WTC11 (cell line): ENCODE measurements at places on chromosomes 11 and 22.

DNA sequence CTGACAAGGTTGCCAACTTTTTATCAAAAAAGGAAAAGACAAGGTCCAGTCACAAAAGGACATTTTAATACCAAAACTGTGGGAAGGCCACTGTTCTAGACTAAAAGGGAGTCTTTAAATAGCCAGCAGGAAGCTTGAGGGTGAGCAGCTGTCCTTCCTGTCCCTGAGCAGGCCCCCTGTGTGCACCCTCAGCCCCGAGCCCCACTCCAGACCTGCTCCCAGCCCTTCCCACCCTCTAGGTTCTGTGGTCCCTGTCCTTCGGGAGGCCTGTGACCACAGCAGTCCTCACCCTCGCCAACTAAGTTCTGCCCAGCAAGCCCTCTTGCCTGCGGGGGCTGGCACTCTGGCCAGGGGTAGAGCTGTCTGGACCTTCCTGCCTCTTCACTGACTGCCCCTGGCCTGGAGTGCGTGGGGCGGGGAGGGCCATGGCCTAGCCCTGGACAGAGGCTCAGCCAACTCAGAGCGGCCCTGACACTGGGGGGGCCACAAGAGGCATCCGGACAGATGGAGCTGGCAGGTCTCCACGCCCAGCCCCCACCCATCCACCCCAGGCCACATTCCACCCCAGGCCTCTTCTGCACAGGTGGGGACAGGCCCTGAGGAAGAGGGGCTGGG lies 1.6 kb upstream of the PLXNB2 start:
- no peak for DNase-seq

DNA sequence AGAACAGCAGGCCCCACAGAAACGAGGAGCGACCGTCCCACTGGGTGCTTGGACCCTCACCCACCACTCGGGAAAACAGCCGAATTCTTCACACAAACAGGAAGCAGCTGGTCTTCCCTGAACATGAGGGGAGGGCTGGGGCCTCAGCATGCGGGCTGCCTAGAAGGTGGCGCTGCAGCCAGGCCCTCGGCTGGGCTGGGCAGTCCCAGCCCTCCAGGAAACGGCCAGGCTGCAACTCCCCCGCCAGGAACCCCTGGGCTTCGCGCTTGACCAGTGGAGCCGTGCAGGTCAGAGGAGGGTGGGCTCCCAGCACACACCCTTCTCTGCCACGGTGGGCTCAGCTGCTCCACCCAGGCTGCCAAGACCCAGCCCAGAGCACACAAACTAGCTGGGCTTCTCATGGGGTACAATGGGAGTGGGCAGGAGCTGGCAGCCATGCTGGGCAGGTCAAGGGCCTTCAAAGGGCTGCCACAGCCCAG lies 29.6 kb downstream of the IGF2 start:
- DNase-seq, result no peak

- DNase-seq, result no peak
Measured at GRCh38 chr11:117314840-117315239, 1.2 kb downstream of the BACE1 start.

- no peak for DNase-seq
Measured at GRCh38 chr11:86138958-86139357, 70.1 kb upstream of the PICALM start.

GRCh38 chr11:67027483-67027930 lies 4.6 kb downstream of the SYT12 start:
- no peak for DNase-seq

DNA sequence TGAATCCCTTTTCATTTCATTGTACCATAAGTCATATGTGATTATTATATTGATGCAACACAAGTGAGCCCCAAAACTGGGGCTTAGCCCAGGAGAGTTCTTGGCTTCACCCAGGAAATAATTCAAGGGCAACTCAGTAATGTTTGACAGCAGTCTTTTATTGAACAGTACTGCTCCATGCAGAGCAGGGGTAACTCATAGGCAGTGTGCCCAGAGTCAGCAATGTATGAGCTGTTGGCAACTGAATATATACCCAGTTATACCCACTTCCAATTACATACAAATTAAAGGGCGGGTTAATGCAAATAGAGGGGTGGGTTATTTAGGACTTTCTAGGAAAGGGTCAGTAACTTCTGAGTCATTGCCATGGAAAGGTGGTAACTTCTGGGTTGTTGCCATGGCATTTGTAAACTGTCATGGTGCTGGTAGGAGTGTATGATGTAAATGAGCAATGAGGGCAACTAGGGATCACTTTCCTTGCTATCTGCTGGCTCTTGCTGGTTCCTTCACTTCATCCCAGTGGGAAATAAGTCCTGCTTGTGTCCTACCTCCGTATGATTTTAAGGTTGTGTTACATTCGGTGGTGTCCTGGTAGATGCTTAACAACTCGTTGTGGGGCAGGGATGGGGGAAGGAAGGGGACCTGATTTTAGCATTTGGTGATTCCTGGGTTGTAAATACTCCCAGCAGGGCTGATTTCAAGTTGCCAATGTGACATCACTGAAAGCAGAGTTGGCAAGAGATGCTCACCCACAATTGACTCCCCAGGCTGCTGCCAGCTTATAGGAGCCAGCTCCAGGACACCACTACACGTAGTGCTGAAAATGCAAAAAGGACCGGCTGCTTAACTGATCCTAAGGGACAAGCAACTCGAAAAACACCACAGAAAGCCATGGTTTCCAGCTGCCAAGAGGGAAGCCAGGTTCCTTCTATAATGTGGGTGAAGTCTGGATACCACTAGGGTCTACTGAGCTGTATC lies 70.1 kb downstream of the SYT9 start:
- no peak for DNase-seq

GRCh38 chr11:27060816-27061460 lies 20.3 kb downstream of the BBOX1 start:
- DNase-seq, result no peak

GRCh38 chr11:100876815-100877520 lies 189.9 kb downstream of the ARHGAP42 start:
- no peak for DNase-seq

- no peak for DNase-seq
Measured at GRCh38 chr11:132644520-132645239, 887.6 kb downstream of the OPCML start.

- no peak for DNase-seq
Measured at GRCh38 chr11:69680688-69681087, 5.5 kb upstream of the LTO1 start.

DNA sequence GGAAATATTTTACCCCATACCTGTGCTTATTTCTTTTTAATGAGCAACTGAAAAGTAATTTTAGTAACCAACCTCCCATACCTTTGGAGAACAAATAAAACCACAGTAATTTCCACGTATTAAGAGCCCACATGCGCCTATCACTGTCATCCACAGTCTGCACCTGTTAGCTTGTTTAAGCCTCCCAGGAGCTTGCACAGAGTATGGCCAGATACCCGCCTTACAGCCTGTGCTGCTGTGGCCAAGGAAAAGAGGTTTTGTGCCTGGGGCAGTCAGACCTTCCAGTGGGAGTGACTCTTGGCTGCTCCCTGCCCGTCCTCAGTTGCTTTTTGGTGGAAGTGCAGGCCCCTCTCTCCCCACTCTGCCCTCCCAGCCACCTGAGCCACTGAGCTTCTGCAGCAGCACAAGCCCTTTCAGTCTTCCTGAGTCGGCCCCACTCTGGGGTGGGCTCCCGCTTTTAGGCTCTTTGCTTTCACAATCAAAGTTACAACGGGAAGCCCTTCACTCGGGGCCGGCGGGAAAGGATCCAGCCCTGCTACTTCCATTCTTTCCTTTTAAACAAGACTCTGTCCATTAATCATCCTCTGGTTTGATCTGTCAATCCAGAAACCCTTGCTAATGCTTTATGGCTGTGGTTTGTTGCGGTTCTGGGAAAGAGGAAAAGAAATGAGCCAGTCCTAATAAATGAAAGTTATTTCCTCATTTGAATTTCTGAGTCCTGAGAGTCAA lies 308.8 kb downstream of the TBC1D22A start:
- no peak for DNase-seq

GRCh38 chr11:45079075-45079444 lies 67.4 kb upstream of the PRDM11 start:
- no peak for DNase-seq

- DNase-seq, result no peak
Measured at GRCh38 chr22:48923165-48923865, 904.4 kb downstream of the BRD1 start.

- no peak for DNase-seq
Measured at GRCh38 chr11:19419808-19420207, 179.1 kb upstream of the E2F8 start.

DNA sequence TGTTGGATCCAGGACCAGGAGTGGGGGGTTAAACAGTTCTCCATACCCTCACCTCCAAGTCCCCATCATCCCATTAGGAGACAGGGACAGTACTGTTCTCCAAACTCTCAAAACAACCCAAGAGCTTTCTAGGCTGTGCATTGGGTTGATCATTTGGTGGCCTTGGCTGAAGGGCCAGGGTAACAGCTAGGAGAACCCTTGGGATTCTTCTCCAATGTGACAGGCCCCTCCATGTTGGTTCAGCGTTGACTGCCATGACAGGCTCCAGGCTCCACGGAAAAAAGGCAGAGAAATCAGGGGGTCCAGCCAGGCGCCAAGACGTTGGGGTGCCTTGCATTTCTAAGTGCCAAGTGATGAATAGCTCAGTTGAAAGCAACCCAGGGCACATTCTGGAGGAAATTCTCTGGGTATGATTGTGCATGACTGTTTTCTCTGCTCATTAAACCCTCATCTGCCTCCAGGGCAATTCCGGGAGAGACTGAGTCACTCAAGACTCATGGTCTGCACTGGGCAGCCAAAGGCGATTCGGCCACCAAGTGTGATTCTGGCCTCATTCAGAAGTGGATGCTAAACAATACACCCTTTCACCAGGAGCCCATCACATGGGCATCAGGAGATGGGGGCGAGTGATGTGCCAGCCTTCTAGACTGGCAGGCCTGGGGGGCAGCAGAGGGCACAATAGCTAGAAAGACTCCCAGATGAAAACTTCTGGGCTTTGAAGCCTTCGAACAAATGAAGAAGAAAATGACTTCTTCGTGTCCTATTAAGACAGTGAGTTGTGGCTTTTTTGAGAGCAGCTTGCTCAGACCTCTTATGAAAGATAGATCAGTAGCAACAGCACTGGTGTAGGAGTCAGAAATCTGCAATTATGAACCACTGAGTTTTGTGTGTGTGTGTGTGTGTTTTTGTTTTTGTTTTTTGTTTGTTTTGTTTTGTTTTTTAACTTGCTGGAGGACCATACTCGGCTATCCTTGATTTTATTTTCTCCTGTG lies 27.7 kb downstream of the CD44 start:
- no peak for DNase-seq

DNA sequence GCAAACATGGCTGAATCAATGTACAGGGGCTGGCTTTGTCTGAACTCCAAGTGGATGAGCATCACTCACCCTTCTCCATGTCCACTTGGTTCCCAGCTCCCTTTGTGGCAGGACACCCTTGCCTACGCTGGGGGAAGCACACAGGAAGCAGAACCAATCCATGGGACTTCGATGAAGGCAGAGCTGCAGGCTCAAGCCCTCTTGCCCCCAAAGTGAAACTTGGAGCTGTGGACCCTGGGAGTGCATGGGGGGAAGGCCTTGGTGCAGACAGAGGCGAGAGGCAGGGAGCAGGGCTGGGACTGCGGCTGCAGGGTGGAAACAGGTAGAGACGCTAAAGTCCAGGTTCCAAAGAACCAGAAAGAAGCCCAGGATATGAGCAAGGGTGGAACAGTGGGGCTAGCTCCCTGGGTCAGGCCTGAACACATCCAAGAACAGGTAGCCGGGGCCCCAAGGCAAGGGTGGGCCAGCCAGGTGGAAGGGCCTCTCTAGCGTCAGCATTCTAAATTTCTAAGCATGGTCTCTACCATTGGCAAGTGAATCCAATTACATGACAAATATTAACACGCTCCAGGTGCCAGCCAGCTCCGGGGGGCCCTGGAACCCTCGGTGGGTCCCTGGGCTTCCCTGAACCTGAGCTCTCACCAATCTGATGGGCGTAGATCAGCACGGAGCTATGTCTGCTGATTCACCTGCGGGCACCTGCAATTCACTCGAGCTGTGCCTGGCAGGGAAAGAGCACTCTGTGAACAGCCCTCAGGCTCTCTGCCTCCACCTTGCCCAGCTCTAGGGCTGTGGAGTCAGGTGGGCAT lies 532.8 kb downstream of the BRD1 start:
- DNase-seq, result no peak

- no peak for DNase-seq
Measured at GRCh38 chr11:48081151-48082010, 101.0 kb downstream of the PTPRJ start.

- DNase-seq, result no peak
Measured at GRCh38 chr22:32539631-32540421, 65.2 kb downstream of the FBXO7 start.

DNA sequence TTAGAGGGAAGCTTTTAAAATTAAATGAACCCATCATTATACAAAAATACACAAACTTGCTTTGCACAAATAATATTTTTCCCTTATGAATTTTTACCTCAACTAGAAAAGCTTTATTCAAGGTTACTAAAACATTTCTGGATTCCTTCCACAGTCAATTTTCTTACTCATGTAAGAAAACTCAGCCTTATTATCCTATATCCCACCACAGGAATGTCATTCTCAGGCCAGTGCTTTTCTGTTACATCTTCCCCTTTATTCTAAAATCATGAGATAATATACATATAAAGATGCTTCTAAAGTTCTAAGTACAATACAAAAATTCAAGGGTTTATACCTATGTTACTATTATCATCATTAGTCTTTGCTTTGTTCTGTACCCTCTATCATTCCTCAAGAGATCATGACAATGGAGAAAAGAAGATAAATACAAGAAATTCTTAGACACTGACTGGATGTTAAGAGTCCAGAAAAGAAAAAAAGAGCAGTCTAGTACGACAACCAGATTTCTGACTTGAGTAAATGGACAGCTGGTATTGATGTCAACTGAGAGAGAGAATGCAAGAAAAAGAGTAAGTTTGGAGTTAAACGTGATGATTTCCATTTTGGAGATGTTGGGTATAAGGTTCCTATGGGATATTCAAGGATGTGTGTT lies 60.3 kb downstream of the MTMR2 start:
- no peak for DNase-seq

- no peak for DNase-seq
Measured at GRCh38 chr11:72512956-72513355, 78.6 kb upstream of the CLPB start.

DNA sequence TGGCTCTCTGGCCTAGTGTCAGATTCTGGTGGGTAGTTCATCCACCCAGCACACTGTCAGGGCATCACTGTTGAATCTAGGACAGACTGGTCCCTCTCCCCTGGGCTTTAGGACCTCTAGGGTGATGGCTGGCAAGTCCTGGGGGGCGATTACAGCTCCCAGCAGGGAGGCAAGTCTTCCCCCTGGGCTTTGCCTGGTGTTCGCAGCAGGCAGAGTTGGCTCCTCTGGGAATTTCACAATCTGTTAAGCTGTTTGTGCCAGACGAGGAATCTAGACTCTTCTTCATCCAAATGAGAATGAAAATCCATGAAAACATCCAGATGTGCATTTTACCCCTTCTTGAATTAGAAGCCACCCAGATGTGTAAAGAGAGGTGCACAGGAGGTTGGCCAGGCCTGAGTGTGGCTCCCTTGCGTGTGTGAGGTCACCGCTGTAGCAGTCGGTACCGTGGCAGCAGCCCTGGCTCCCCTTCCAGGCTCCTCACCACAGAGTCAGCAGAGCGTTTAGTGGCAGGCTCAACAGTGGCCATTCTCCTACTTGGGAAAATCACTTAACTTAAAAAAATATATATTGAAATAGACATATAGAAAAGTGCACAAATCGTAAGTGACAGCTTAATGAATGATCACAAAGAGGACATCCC lies 99.9 kb upstream of the TBCEL start:
- no peak for DNase-seq
